ENCODE measurements at places on chromosomes 2 and 18. TPM values are rescaled to one million over a fixed set of nuclear protein-coding genes. Genes with fewer than 3 reads are reported as not detected.

Gene ADD2
- total RNA-seq: 0.69 TPM

Gene FECH
- 25.2 TPM for total RNA-seq

Gene AQP12A
- total RNA-seq: not detected

Gene TOGARAM2
- total RNA-seq: 0.37 TPM

Gene TWIST2
- 23.9 TPM for total RNA-seq

Gene FEV
- total RNA-seq: not detected

Gene COL5A2
- total RNA-seq: 24.8 TPM

Gene CTIF
- 57.9 TPM for total RNA-seq

GRCh38 chr2:204494681-204495080 is 50.6 kb upstream of the PARD3B start:
- H3K27ac ChIP-seq: no peak overlapping the region
- no peak overlapping the region for H3K4me3 ChIP-seq
- no peak for DNase-seq
- H3K36me3 ChIP-seq: no peaks in the 10 kb centered on the region
- no peaks in the 10 kb centered on the region for H3K27me3 ChIP-seq

DNA sequence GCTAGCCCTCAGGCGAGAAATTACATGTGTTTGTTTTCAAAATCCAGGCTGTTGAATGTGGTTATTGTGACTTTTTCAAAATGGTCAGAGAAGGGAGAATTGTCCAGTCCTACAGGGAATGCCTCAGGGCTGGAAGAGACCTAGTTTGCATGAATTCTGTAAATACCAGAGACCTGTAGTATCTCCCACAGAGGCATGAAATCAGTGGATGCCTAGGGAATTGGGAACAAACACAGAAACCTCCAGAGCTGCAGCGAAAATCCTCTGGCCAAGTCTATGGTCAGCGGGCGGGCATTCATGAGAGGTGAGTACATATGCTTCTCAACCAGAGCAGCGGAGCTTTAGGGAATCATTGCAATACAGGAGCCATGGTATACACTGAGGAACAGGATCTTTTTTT is 1596.5 kb upstream of the NXPH2 start:
- H3K36me3 ChIP-seq: no peaks in the 10 kb centered on the region
- DNase-seq: no peak
- no peaks in the 10 kb centered on the region for H3K4me1 ChIP-seq
- H3K4me3 ChIP-seq: no peak overlapping the region

GRCh38 chr2:231364961-231365810 is 30.3 kb upstream of the B3GNT7 start:
- no peak overlapping the region for H3K4me3 ChIP-seq
- H3K27ac ChIP-seq: no peak overlapping the region
- H3K27me3 ChIP-seq: no peaks in the 10 kb centered on the region
- no peaks in the 10 kb centered on the region for H3K4me1 ChIP-seq

GRCh38 chr2:28209261-28209691 is 183.4 kb upstream of the FOSL2 start:
- H3K27me3 ChIP-seq: no peaks in the 10 kb centered on the region
- no peaks in the 10 kb centered on the region for H3K36me3 ChIP-seq
- no peaks in the 10 kb centered on the region for H3K4me1 ChIP-seq
- no peak for DNase-seq

DNA sequence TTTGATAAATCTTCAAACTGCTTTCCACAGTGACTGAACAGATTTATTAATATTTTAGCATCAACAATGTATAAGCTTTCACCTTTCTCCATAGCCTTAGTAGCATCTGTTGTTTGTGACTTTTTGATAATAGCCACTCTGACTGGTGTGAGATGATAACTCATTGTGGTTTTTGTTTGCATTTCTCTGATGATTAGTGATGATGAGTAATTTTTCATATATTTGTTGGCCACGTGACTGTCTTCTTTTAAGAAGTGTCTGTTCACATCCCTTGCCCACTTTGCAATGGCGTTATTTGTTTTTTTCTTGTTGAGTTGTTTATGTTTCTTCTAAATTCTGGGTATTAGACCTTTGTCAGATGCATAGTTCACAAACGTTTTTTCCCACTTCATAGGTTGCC is 952.9 kb downstream of the TRIB2 start:
- no peak overlapping the region for H3K4me3 ChIP-seq
- H3K27ac ChIP-seq: no peak overlapping the region
- no peaks in the 10 kb centered on the region for H3K27me3 ChIP-seq

- no peaks in the 10 kb centered on the region for H3K36me3 ChIP-seq
- no peak overlapping the region for H3K4me3 ChIP-seq
- H3K27me3 ChIP-seq: no peaks in the 10 kb centered on the region
Observed at GRCh38 chr2:8496617-8497016, 185.2 kb upstream of the ID2 start.

- H3K4me1 ChIP-seq: no peaks in the 10 kb centered on the region
- no peak overlapping the region for H3K4me3 ChIP-seq
Observed at GRCh38 chr2:3113122-3113521, 264.5 kb downstream of the EIPR1 start.

DNA sequence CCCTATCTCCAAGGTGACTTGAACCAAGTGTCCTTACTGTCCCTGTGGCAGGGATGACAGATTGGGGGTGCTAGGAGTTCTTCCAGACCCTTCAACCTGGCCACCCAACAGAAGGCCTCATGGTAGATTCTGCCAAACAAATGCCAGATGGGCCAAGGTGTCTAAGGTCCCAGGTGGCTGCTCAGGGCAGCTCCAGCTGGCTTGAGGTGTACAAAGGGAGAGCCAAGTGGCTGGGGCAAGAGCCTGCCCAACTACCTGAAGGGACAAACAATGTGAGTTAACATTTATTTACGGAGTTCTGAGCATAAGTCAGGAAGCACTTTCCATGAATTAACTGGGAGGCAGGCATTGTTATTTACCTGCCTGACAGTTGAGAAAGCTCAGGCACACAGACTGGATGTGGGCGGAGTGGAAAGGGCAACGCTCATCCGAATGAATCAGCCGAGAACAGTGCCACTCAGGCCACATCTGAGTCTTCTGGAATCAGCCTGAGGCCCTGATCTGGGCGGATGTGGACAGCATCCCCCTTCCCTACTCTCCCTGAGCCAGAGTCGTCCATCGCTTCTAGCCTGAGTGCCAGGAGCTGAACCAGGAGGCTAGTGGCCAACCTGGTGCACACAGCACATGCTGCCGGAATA is 4.4 kb upstream of the KCNIP3 start:
- no peak overlapping the region for H3K27ac ChIP-seq
- no peaks in the 10 kb centered on the region for H3K27me3 ChIP-seq
- no peak for DNase-seq
- no peaks in the 10 kb centered on the region for H3K4me1 ChIP-seq

GRCh38 chr2:105712166-105712915 is 32.4 kb upstream of the NCK2 start:
- H3K27me3 ChIP-seq: no peaks in the 10 kb centered on the region
- no peak for DNase-seq
- no peak overlapping the region for H3K27ac ChIP-seq
- H3K4me1 ChIP-seq: no peaks in the 10 kb centered on the region
- no peaks in the 10 kb centered on the region for H3K36me3 ChIP-seq

GRCh38 chr2:11398750-11399437 is 54.5 kb upstream of the ROCK2 start:
- no peak overlapping the region for H3K27ac ChIP-seq
- no peak for DNase-seq
- peaks cover 10% of the 10 kb centered on the region for H3K4me1 ChIP-seq
- H3K4me3 ChIP-seq: no peak overlapping the region

DNA sequence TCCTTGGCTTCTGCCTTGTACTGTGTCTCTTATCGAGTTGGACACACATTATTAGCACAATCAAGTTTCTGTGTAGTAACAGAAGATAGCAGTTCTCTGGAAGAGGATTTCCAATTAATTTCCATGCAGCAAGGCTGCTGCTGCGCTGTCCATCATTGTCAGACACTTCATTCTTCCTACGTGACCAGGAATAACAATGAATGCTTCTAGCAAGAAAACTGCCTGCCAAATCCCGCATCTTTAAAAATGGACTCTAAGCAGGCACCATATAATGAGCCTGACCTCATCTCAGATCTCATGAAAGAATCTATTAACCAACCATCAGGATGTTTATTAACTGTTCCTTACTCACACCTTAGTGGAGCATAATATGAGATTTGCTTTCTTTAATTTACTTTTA is 1067.7 kb upstream of the FAM98A start:
- no peaks in the 10 kb centered on the region for H3K36me3 ChIP-seq
- no peaks in the 10 kb centered on the region for H3K4me1 ChIP-seq
- H3K27me3 ChIP-seq: no peaks in the 10 kb centered on the region
- no peak overlapping the region for H3K27ac ChIP-seq

DNA sequence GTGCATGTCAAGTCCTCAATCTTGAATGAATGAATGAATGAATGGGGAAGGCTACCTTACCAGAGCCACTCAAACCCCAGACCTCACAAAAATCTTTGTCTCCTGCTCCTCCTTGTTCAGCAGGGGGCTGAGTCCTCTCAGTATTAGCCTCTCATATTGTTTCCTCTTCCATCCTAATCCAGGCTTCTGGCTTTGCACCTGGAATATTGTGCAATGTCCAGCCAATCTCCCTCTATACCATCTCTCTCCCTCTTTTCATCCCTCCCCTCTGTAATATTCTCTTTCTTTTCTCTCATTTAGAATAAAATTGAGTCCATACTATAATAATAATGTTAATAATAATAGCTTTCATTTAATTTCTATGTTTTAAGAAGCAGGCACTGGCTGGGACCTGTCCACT is 34.3 kb downstream of the ARHGAP25 start:
- peak overlapping the region; percentile 66 for H3K27ac ChIP-seq
- DNase-seq: no peak
- H3K27me3 ChIP-seq: no peaks in the 10 kb centered on the region
- H3K4me1 ChIP-seq: peaks cover 92% of the 10 kb centered on the region
- no peak overlapping the region for H3K4me3 ChIP-seq

GRCh38 chr2:120312860-120313694 is 32.9 kb upstream of the INHBB start:
- no peaks in the 10 kb centered on the region for H3K27me3 ChIP-seq
- peaks cover 10% of the 10 kb centered on the region for H3K4me1 ChIP-seq
- DNase-seq: peak; percentile 87
- H3K36me3 ChIP-seq: no peaks in the 10 kb centered on the region
- H3K4me3 ChIP-seq: peak overlapping the region; percentile 48

DNA sequence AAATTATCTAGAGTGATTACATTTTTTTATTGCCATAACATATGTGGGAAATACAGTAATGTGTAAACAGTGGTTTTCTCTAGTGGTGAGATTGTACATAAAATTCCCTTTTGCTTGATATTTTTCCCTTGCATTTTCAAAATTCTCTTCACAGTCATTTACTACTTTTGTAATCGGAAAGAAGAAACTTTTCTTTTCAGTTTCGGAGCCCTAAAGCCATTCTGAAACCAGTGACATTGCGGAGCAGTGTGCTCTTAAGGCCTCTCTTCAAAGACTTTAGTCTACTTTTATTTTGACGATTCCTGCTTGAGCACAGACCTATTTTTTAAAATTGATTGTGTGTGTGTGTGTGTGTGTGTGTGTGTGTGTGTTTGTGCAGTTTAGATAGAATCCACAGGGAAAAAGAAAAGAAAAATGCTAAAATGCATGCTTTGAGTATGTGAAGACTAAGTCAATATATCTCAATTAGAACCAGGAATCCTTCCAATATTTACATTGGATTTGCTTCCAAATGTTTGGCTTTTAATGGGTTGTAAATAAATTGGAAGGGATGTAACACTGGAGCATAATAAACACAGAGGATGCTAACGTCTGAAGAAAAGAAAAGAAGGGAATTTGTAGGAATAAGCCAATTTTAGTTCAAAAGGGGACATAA is 357.4 kb downstream of the RND3 start:
- no peak for DNase-seq
- no peak overlapping the region for H3K27ac ChIP-seq
- H3K36me3 ChIP-seq: no peaks in the 10 kb centered on the region
- H3K27me3 ChIP-seq: no peaks in the 10 kb centered on the region
- peaks cover 6% of the 10 kb centered on the region for H3K4me1 ChIP-seq

Measured in upper lobe of left lung (tissue), 6 donors.